DMS 273 treated with DMSO at 0.1 percent for 48 hours (cell line): ENCODE measurements at places on chromosomes 4 and X.

DNA sequence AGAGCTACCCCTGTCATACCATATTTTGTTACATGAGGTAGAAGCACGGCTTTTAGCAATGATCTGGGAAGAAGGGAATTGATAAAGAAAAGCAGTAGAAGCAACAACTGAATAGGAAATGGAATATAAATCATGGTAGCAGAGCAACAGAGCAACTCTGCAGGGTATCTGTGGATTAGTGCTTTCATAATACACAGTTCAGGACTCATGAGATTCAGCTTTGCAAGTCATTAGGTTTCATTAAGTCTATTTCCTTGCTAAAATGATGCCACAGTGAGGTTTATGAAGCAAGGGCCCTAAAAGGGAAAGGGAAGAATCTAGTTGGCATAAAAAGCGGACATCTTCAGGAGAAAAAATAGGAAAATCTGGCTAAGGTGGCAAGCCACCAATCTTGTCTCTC, 45.6 kb upstream of the GRPR start:
- DNase-seq, result no peak

GRCh38 chr4:172777729-172778431, 390.7 kb upstream of the GALNT7 start:
- no peak for DNase-seq

- DNase-seq, result no peak
Measured at GRCh38 chrX:50905334-50905733, 5.2 kb upstream of the BMP15 start.

- no peak for DNase-seq
Measured at GRCh38 chr4:36088542-36088941, 155.8 kb downstream of the ARAP2 start.

DNA sequence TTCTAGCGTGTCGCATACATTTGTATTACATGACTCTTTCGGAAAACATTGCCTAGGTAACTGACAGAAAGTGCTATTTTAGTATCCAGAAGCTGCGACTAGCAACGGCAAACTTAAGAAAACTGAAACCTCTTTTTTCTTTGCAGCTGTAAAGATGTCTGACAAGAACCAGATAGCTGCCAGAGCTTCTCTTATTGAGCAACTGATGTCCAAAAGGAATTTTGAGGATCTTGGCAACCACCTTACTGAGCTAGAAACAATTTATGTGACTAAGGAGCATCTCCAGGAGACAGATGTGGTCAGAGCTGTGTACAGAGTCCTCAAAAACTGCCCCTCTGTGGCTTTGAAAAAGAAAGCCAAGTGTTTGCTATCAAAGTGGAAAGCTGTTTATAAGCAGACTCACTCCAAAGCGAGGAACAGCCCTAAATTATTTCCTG, 9.4 kb downstream of the TCEANC start:
- DNase-seq, result no peak

- no peak for DNase-seq
Measured at GRCh38 chr4:80011636-80012236, 61.3 kb downstream of the ANTXR2 start.

- no peak for DNase-seq
Measured at GRCh38 chr4:137881641-137882040, 349.3 kb upstream of the PCDH18 start.

DNA sequence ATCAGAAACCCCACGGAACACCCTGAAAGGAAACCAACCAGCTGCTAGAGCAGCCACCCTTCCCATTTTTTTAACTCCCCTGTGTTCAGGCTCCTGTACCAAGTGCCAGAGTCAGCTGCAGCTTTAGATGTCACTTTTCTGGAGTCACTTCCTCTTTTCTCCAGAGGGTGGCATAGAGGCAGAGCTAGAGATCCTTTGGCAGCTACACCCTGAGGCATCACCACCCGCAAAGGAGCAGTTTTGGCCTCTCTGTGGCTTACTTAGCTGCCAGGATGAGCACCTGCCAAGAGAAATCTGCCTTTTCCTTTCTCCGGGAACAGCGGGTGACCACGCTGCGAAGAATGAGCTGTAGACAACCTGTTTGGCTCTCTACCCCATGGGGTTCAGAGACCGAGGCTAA, 58.0 kb upstream of the CHRDL1 start:
- DNase-seq, result peak; percentile 3

- no peak for DNase-seq
Measured at GRCh38 chrX:110359273-110359672, 625 bp downstream of the RTL9 start.

DNA sequence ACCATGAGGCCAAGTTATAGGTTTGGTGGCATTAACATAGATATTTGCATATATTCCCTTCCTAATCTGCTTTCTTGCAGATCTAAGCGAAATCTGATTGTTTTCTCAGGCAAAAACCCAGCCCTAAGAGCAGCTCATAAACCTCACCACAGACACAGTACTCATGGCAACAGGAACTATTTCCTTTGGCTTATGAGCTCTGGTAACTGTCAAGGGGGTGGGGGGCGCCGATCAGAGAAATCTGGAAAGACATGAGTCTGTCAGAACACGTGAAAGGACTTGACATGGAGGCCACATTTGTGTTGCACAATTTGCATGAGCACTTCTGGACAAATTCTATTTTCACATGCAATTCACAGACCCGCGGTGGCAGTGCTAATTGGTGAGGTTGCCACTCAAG, 83.7 kb downstream of the MGST2 start:
- no peak for DNase-seq

DNA sequence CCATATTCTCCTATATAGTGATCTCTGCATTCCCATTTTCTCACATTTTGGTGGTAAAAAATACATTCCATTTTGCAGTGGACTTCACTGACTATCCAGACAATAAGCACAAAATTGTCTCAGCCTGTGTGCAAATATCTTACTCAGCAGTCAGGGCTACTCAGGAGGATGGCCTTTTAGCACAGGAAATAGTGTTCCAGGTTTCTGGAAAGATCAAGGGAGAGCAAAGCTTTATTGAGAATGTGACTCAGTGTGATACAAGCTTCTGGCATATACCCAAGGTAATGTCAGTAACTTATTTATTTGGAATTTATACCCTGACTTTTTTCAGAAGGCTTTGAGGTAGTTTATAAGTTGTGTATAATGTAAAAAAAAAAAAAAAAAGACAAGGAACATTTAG, 233.4 kb downstream of the TEX13A start:
- no peak for DNase-seq

DNA sequence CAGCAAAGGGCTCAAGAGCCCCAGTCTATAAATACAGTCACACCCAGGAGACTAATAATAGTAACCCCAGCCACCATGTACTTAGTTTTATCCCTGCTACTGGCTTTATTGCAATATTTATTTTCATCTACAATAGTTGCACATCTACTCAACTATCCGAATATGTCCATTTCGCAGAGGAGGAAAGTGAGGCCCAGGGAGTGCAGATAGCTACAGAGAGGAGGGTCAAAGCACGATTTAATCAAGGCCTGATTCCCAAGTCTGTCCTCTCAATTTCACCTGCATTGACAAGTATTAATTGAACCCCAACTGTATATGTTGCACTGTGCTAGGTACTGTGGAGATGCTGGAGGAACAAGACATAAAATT, 4.0 kb upstream of the PLP2 start:
- DNase-seq, result no peak

DNA sequence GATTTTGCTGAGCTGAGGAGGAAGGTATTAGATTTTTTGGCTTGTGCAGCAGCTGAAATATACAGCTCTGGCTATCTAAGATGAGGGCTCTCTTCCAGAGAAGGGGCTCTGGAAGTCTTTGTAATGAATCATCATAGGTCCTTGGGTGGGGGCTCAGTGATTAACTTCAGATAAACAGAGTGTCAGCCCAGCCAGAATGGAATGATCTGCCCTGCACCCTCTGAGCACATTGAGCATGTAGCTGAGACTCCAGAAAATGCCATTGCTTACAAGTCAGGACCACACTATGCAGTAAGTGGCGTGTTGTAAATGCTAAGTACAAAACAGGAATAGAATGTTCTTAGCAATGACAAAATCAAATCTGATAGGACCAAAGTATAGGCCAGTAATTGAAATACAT, 836.0 kb downstream of the PDHA2 start:
- DNase-seq, result no peak

DNA sequence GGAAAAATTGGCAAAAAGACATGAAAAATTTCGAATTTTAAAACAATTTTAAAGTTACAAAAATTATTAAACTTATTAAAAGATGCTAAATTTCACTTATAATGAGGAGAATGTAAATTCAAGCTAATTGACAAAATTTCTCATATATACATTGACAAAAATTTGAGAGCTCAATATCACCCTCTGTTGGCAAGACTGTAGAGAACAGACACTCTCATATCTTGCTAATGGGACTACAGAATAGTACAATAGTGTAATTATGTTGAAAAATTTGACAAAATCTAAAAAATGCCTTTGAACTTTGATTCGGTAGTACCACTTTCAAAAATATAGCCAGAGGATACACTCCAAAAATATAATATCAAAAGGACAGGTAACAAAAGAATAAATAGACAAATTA, 29.8 kb downstream of the DCAF8L2 start:
- DNase-seq, result no peak

DNA sequence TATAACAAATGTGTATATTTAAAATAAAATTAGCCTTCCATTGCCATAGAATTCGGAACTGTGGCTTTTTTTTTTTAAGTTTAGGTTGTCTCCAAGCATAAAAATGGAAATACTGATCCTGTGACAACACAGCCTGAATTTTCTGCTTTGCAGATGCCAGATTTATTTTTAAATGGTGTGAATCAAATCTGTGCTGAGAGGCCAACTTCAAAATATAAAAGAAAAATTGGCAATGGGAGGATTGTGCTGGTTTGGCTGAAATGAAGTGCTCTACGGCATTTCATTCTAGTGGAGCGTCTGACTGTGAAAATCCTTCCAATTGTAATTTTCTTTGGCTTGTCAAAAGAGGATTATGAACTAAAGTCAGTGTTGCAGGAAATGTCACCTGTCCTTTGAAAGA, 580.3 kb upstream of the ZFP42 start:
- DNase-seq, result no peak

DNA sequence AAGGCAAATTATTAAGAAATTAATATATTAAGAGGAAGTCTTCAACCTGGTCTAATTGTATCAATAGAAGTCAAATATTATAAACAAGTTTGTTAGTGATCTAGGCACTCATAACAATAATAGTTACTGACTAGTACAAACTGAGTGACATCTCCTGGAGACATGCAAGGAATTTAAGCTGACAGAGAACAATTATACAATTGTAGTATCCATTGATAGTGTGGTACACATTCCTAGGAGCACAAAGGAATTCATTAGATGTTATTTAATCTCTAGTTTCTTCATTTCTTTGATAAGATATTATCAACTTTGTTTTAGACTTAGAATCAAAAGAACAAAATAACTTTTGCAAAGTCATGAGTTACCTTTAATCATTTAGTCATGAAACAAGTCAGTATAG, 1048.6 kb downstream of the PCDH7 start:
- no peak for DNase-seq

DNA sequence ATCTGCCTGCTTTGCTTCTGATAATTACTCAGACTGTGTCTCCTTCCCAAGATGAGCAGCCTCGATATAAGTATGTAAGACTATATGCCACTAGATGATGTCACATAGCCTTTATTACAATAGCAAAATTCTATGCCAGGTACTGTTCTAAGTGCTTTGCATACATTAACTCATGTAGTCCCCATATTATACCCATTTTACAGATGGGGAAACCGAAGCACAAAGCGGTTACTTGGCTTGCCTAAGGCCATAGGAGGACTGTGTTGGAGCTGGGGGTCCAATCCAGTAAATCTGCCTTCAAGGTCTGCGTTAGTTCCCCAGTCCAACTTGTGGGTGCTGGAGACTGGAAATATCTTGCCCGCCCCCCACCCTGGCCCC, 826 bp upstream of the SCML1 start:
- DNase-seq, result no peak

DNA sequence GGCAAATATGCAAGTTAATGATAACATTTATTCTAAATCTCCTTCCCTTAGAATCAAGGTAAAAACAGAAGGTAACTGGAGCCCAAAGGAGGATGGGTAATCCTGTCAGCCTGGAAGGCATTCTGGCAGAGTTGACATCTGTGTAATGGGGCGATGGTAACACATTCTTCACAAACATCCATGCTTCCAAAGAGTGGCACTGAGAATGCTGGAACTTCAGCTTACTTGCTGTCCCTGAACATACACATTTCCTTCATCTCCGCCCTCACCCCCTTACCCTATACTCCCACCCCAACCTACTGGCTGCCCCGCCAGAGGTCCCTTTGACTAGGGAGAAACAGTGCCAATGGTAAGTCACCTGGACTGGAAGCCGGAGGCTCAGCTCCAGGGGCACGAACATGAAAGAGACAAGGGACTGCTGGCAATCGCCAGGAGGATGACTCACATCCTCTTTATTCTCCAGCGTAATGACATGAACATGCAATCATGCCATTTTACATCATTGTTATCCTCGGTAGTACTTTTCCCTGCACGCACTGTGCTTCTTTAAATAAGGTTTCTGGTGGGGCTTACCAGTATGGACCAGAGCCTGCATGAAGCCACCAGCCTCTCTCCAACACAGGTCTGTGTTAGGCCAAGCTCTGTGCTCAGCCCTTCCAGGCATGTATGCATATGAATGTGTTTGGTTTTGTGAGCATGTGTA, 694.2 kb upstream of the TENM3 start:
- DNase-seq, result no peak

GRCh38 chr4:185879666-185880312, 67.8 kb upstream of the SORBS2 start:
- no peak for DNase-seq

DNA sequence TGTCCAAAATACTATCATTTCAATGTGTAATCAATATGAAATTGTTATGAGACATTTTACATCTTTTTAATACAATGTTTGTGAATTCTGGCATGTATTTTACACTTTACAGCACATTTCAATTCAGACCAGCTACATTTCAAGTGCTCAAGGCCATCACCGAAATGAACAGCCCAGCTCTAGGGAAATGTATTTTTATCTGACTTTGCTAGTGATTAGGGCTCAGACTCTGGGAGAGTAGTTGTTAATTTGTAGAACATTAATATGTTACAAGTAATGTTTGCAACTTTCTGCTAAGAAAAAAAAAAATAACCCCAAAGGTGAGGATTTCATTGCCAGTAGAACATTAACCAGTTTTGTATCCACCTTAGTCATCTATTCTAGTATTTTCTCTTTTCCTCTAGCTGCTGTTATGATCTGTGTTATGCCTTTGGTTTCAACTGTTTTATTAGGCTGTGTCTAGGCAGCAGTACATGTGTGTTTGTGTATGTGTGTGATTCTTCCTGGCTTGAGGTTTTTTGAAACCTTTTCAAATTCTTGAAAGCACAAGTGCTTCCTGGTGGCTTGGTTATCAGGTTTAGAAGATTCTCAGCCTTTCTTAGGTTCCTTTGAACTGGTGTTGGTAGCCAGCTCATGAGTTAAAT, 125.9 kb downstream of the NSUN7 start:
- DNase-seq, result no peak

GRCh38 chrX:46704767-46705386, 54.0 kb downstream of the SLC9A7 start:
- DNase-seq, result no peak

- DNase-seq, result peak; percentile 34
Measured at GRCh38 chrX:154980330-154981115, 42.0 kb downstream of the F8 start.

GRCh38 chr4:22596409-22596808, 80.5 kb upstream of the ADGRA3 start:
- no peak for DNase-seq
